ENCODE measurements at places on chromosomes 11 and 22. TPM values are rescaled to one million over a fixed set of nuclear protein-coding genes. Genes with fewer than 3 reads are reported as not detected.

DNA sequence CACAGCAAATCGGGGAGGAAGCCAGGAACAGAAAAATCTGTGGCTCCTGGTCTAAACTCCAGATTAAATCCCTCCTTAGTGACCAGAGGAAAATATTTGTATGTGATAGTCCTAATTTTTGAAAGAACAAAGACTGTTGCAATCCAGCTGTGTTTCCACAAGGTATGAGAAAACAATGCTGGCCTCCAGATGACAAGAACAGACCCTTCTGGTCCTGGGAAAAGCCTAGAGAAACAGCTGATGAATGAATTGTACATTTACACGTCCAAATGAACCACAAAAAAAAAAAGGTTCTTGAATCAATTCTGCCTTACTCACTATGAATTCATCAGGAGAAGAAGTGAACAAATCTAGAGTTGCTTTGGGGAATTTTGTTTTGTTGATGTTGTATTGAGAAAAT is 63.7 kb downstream of the ETS1 start:
- H3K27ac ChIP-seq: peak overlapping the region; percentile 97
- no peaks in the 10 kb centered on the region for H3K36me3 ChIP-seq
- H3K4me3 ChIP-seq: no peak overlapping the region
- H3K27me3 ChIP-seq: no peaks in the 10 kb centered on the region
- DNase-seq: no peak
- peaks cover 36% of the 10 kb centered on the region for H3K4me1 ChIP-seq

OR52E5 gene
- polyA plus RNA-seq: not detected

- no peak overlapping the region for H3K4me3 ChIP-seq
- H3K4me1 ChIP-seq: peaks cover 2% of the 10 kb centered on the region
- no peak overlapping the region for H3K27ac ChIP-seq
- H3K36me3 ChIP-seq: no peaks in the 10 kb centered on the region
- peak; percentile 36 for DNase-seq
These were observed 3.2 kb downstream of the TBC1D10C start for GRCh38 chr11:67406969-67407687.

C1QTNF5 gene
- 0.76 TPM for polyA plus RNA-seq

- no peak overlapping the region for H3K4me3 ChIP-seq
- no peak overlapping the region for H3K27ac ChIP-seq
- H3K27me3 ChIP-seq: no peaks in the 10 kb centered on the region
- DNase-seq: no peak
- no peaks in the 10 kb centered on the region for H3K36me3 ChIP-seq
These were observed 4.9 kb downstream of the MMP13 start for GRCh38 chr11:102950622-102951081.

GRCh38 chr22:25134451-25134850 is 65.2 kb upstream of the CRYBB3 start:
- no peaks in the 10 kb centered on the region for H3K27me3 ChIP-seq
- H3K27ac ChIP-seq: no peak overlapping the region
- no peaks in the 10 kb centered on the region for H3K36me3 ChIP-seq
- no peaks in the 10 kb centered on the region for H3K4me1 ChIP-seq

DNA sequence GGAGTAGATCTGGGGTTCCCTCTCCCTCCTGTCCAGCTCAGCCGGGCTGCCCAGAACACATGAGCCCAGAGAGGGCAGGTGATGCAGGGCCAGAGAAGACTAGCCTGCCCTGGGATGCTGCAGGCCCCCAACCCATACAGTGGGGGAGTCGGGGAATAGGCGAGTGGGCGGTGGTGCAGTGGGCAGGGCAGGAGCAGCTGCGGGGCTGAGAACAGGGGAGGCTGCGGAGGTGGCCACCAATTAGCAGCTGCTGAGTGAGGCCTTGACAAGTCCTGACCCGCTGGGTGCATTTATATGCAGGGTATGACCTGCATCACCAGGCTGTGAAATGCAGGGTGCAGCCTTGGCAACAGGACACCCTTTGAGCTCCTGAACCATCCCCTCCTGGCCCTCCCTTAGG is 43.1 kb downstream of the NFAM1 start:
- H3K4me3 ChIP-seq: no peak overlapping the region
- no peaks in the 10 kb centered on the region for H3K36me3 ChIP-seq
- no peaks in the 10 kb centered on the region for H3K4me1 ChIP-seq
- no peak for DNase-seq
- no peak overlapping the region for H3K27ac ChIP-seq

- peak overlapping the region; percentile 89 for H3K27ac ChIP-seq
- peak overlapping the region; percentile 89 for H3K4me3 ChIP-seq
- no peaks in the 10 kb centered on the region for H3K36me3 ChIP-seq
- no peak for DNase-seq
These were observed 191 bp upstream of the DEAF1 start for GRCh38 chr11:695288-695537.

KMT5B gene
- 8.4 TPM for polyA plus RNA-seq

GRCh38 chr22:50018608-50019285 is 6.2 kb upstream of the IL17REL start:
- no peaks in the 10 kb centered on the region for H3K4me1 ChIP-seq
- peaks cover 45% of the 10 kb centered on the region for H3K27me3 ChIP-seq
- H3K4me3 ChIP-seq: no peak overlapping the region
- no peak for DNase-seq

CTSF gene
- 57.2 TPM for polyA plus RNA-seq

TRIM49B gene
- not detected for polyA plus RNA-seq

DNA sequence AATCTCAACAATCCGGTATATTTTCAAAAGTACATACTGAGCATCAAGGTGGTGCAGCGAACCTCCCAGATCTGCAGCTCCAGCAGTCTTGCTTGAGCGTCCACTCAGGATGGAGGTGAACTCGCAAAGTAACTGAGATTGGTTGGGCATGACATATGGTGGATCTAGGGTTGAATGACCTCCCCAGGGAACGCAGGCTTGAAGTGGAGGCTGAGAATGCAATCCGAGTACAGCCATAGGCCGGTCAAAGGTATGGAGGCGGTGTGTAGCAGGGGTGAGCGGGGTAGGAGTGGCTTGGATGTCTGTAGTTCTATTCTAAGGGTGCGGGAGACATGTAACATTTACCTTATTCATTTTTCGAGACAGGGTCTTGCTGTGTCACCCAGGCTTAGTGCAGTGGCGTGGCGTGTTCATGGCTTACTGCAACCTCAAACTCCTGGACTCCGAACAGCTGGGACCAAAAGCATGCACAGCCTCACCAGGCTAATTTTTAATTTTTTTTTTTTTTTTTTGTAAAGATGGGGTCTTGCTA is 631 bp upstream of the C22orf39 start:
- peak; percentile 76 for DNase-seq
- H3K36me3 ChIP-seq: peaks cover 19% of the 10 kb centered on the region
- peak overlapping the region; percentile 41 for H3K27ac ChIP-seq

GRCh38 chr11:44611687-44612434 is 46.4 kb downstream of the CD82 start:
- H3K4me1 ChIP-seq: peaks cover 10% of the 10 kb centered on the region
- H3K36me3 ChIP-seq: no peaks in the 10 kb centered on the region
- no peaks in the 10 kb centered on the region for H3K27me3 ChIP-seq
- no peak overlapping the region for H3K27ac ChIP-seq
- no peak overlapping the region for H3K4me3 ChIP-seq

All from SK-N-SH (cell line).